Activated T-helper 9 cell treated with anti-CD3 and anti-CD28 coated beads, Interleukin-2, amount 50 U/mL, for 16 hours (primary cell): ENCODE measurements at places on chromosomes 4 and X.

DNA sequence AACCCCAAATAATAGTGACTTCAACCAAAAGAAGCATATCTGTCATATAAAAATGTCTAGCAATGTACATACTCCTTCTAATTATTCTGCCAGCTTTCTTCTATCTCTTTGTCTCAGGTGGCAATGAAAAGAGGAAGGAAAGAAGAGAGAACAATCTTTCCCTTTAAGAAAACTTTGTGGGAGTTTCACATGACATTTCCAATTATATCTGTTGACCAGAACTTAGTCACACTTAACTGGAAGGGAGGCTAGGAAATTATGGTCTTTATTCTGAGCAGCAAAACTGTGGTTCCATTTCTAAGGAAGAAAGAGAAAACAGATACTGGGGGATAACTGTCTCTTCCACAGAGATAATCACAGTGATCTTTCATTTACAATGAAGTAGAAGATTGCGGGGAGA, 12.9 kb upstream of the MAOA start:
- DNase-seq = no peak

DNA sequence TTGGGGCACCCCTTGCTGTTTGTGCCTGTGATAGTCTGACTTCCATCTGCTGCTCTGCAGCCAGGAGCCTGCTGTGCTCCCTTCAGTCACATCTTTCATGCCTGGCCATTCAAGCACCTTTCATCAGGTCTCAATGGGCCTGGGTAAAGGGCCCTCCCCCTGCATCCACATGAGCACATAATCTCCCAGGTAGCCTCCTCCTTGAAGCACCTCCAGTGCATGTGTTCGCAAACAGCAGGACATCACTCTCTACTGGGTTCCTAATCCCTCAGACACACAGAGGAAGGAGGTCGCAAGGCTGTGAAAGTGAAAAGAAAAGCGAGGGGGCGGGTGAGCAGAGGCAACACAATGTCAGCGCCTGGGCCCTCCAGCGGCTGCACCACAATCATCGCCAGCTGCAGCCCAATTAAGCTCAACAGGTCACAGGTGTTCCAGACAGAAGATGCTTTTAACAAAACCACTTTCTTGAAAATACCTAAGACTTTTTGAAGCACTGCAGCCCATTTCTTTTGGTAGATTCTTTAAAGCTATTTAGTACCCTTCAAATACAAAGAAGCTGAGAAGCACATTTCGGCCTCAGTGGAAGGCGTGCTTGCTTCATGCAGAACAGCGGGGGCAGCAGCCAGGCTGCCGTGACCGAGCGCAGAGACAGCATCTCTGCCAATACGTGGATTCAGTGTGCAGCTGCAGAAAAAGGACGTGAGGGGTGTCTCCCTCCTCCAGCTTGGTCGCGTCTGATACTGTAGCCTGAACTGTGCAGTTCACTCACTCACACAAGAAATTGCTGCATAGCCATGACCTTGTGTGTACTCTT, 92.2 kb upstream of the SPRY1 start:
- DNase-seq = no peak

- no peak for DNase-seq
Measured at GRCh38 chrX:132467026-132467425, 21.8 kb downstream of the MBNL3 start.

- DNase-seq = no peak
Measured at GRCh38 chr4:42488114-42488513, 90.8 kb downstream of the SHISA3 start.

GRCh38 chrX:80876877-80877276, 67.2 kb upstream of the BRWD3 start:
- no peak for DNase-seq

GRCh38 chr4:57504139-57504538, 394.0 kb upstream of the IGFBP7 start:
- no peak for DNase-seq

- DNase-seq = no peak
Measured at GRCh38 chr4:2125831-2126230, 66.7 kb downstream of the NAT8L start.

DNA sequence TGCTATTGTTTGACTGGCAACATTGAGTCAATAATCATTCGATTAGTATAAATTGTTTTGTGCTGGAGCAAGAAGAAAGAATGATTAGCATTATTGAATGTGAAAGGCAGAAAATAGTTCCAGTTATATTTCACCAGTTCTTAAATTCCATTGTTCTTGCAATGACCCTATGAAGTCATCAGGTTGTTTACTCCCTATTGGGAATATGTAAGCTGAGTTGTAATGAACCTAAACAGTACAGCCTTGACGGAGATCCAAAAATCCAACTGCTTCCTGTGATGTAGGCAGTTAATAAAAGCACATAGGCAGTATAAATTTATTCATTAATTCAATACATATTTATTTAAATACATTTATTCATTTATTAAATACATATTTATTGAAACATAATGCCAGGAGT, 947.5 kb downstream of the PCDH7 start:
- no peak for DNase-seq

DNA sequence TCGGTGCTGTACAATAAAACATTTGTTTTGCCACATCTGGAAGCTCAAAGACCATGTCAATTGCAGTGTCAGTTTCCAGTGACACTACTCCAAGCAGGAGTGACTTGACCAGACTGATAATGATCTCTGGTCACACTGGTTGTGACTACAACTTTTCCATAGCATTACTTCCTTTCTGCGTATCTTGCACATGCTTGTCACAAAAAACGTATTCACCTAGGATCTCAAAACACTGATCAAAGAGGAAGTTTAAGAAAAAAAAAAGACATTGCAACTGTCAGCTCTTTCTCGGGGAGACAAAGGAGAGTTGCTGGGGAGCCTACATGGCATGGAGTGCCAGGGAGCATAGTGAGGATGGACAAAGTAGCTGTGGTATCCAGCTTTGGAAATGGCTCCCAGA, 60.6 kb downstream of the OPHN1 start:
- DNase-seq = no peak

GRCh38 chr4:181350615-181351415, 892.4 kb upstream of the TENM3 start:
- no peak for DNase-seq

GRCh38 chrX:107673933-107674479, 45.7 kb downstream of the PRPS1 start:
- DNase-seq = peak; percentile 87

GRCh38 chr4:153616006-153616555, 68.0 kb upstream of the TLR2 start:
- DNase-seq = peak; percentile 29

DNA sequence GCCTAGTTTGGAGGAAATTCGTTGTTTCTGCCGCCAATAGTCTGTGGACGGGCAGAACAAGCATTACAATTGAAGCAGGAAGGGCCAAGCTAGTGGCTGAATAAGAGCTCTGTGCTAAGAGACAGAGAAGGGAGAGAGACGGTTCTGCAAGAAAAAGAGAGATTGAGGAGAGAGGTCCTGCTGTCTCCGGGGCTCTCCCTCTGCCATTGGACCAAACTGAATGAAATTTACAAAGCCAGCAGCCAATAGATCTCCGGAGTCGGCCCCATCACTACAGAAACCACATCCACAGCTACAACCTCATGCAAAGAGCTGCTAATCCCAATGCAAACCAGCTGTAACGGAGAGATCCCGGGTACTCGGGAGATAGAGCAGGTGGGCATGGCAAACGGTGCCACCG, at the start of gene NLGN4X:
TSS of gene NLGN4X (minus strand) at position 148 of the 400 bp plus-strand sequence. CDS start 77,401 bp downstream, outside the sequence.
- no peak for DNase-seq

- DNase-seq = no peak
Measured at GRCh38 chrX:119094819-119095218, 22.0 kb downstream of the CT47C1 start.

DNA sequence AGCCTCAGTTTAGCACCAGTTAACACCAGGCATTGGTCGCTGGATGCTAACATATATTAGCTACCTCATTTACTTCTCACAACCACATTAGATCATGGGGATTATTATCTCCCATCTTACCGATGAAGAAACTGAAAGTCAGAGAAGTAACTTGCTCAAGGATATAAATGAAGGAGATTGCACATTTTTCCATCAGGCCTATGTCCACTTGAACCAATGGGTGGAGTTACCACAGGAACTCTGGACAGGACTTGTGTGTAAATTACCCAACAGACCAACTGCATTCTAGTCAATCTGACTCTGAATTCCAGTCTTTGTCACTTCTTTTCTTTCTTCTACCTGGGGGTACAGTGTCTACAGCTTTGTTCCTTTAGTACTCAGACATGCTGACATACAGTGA, 1.8 kb downstream of the LNX1 start:
- no peak for DNase-seq

DNA sequence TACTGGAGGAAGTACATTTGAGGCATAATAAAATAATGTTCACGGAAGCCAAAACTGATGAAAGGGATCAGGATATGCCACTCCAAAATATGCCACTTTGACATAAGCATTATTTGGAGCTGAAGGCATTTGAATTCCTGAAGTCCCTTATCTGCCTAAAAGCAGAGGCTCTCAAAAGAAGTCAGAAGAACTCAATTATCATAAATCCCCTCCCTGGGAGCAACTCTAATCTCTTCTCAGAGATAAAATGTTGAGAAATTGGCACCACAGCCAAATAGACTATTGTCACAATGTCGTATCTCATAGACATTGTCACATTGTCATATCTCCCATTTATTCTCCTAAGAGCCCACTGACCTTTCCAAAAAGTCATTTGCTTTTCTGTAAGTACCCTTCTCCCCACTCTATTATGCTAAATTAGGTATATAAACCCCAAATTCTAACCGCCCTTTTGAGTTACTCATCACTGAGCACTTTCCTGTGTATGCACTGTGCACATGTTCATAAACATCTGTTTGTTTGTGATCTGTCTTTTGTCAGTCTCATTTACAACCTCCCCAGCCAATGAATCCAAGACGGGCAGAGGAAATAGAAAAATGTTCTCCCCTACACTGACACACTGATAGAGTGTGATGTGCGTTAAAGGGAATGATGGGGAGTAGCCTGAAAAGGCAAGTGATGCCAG, 78.5 kb upstream of the NAF1 start:
- no peak for DNase-seq

DNA sequence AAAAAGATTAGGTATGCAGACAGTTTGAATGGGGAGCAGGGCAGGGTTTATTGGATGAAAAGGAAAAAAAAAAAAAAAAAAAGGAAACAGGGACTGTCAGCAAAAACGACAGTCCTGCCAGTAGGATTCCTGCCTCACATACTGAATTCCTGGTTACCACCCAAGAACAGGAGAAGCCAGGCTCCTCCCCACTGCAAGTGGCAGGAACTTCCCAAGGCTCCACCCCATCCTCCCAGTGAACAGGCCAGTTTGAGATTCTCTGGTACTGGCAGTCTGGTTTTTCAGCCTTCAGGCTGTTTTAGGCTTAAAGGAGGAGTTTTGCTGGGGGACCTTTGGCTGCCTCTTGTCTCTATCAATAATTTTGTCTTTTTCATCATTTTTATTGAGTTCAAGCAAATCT, 360.0 kb upstream of the CXorf51A start:
- no peak for DNase-seq

DNA sequence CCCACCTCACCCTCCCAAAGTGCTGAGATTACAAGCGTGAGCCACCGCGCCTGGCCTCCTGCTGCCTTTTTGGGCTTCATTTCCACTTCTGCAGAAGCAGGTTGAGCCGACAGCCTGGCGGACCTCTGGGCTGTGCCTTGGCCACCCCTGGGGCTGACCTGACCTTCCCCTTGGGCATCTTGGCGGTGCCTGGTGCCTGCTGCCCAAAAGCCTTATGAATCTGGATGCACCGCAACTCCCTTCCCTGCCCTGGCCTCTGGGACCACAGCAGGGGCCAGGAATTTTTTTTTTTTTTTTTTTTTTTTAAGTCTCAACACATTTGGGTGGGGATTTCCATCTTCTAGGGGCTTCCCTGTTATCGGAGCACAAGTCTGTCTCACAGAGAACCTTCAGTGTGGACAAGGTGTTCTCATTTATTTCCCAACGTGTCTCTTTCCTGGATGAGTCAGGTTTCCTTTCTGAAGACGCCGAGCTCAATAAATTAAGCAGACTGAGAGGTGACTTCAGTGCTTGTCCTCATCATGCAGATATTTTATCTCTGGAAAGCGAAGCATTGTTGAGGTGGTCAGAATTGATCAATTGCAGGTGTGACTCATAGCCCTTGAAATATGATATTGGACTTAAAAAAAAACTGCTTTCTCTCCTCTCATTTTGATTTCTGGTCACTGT, 79.7 kb downstream of the SHROOM2 start:
- no peak for DNase-seq

GRCh38 chr4:110492522-110492921, 16.6 kb downstream of the ENPEP start:
- no peak for DNase-seq

GRCh38 chr4:26020881-26021280, 106.9 kb downstream of the SMIM20 start:
- DNase-seq = no peak

DNA sequence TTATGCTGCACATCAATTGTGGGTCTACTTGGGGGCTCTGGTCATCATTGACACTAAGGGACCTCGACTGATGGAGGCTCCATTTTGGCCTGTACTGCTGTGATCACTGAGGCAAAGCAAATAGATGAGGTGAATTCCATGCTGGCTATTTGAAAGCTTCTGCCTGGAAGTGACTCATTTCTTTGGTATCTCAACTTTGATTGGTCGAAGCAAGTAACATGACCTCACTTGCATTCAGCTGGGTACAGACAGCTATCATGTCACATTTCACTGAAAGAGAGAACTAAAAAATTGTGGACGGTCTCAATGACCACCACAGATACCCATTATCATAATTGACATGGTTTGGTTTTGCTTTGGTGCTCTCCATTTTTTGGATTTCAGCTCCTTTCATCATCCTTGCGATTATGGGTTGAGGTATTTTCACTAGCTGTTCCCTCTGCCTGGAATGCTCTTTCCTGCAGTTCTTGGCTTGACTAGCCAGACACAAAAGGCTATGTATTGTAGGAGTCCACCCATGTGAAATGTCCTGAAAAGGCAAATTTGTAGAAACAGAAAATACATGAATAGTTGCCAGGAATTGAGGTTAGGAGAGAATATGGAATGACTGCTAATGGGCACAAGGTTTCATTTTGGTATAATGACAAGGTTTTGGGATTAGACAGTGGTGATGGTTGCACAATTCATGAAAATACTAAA, 369.2 kb upstream of the LCORL start:
- no peak for DNase-seq

GRCh38 chr4:147954850-147955249, 223.0 kb downstream of the ARHGAP10 start:
- no peak for DNase-seq

DNA sequence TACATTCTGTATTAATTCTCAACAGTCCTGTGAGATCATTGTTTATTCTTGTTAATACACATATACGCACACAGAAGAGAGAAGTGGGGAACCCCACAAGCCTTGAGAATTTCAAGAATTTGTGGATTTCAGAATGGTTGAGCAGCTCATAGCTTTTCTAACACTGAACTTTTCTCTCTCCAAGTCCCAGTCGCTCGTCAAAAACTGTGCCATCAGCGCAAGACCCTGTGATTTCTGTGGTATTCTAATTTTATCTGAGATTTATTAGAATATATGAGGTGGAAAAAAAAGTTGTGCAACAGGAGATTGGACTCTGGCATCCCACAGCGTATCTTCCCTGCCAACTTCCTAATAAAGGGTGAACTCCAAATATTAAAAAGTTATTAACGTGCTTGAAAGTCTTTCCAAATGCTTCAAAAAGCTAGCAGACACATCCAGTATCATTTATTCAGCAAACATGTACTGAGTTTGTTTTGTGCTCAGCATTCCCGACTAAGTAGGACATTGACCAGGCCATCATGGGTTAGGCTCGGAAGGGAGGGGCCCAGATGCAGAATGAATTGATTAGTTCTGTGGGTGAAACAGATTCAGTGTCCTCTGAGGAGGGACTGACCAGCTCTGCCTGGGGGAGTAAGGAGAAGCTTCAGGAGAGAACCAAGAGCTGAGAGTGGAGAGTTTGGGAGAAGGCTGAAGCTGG, 165.6 kb downstream of the CBR4 start:
- no peak for DNase-seq
